GM04503 (cell line): ENCODE measurements at places on chromosomes 11 and 22.

DNA sequence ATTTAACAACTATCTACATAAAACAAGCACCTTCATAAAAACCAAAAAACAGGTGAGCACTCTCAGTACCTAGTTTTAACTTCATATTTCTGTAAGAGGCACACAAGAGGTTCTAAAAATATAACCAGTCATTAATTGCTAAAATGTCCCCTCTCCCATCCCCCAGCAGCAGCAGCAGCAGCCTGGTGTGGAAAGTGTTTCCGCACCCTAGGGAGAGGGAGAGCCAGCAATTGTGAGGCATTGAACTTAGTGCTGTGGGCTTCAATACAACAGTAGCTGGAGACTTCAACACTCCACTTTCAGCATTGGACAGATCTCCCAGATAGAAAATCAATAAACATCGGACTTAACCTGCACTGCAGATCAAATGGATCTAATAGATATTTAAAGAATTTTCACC lies 1158.5 kb downstream of the JRKL start:
- DNase-seq = no peak

DNA sequence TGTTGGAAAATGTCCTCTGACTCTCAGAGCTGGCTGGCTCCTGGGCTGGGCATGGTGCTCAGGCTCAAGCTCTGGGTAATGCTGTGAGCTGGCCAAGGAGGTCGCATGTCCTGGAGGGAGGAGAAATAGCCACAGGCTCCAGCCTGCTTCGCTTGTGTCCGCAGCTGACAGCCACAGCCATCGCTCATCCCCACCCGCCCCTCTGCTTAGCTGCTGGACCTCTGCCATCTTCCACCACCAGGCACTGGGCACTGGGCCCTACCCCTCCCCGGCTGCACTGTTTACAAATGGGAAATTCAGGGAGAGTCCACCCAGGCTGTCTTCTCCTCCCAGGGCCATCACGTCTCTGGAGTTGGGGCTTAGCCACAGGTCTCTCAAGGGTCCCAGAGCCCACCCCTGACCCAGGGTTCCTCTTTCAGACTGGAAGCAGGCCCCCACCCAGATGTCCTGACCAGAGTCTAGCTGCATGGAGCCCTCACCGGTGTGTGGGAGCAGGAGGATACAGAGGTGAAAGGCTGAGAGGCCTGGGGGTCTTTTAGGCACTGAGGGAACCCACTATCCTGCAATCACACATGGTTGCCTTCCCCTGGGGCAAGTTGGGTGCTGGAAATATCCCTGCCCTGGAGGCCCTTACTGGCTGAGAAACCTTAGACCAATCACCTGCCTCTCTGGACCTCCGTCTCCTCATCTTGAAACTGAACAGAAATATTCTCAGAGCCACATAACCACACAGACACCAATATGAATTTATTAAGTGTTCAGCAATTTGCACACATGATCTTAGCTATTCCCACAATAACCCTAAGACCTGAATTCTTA lies 62.7 kb downstream of the CD82 start:
- peak; percentile 14 for DNase-seq

DNA sequence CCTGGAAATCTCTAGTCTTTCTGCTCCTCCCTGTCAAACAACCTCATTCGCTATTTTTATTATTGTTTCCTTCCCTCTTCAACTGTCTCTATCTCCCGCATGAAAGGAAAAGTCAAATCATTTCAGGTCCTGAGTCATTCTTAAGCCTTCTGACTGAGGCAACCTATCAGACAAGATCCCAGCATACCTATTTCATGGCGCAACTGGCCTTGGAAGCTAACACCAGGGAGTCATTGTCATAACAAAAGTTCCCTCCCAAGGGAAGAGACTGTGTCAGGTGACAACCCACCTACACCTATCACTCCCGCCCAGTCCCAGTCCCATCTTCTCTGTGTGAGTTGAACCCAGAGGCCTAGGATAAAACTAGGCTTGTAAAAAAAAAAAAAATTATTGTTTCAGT lies 10.2 kb upstream of the ARHGAP42 start:
- DNase-seq = no peak

- DNase-seq = no peak
Measured at GRCh38 chr22:46686221-46687047, 51.6 kb downstream of the CERK start.

GRCh38 chr11:30990625-30991296 lies 378.8 kb downstream of the DCDC1 start:
- no peak for DNase-seq

DNA sequence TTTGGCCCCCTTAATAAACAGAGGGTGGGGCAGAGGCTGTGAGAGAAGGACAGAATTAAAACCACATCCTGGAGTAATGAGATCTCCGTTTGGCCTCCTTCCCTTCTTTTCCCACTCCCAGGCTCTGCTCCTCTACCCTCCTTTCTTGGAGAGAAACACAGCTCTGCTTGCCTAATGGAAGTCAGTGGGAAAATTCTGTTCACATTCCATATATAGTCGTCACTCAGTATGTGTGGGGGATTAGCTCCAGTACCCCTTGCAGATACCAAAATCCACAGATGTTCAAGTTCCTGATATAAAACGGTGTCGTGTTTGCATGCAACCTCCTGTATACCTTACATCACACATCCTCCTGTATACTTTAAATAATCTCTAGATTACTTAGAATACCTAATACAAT lies 37.6 kb upstream of the THY1 start:
- DNase-seq = peak; percentile 87

- DNase-seq = no peak
Measured at GRCh38 chr11:70019576-70020011, 58.5 kb upstream of the ANO1 start.
